ENCODE measurements at places on chromosomes 6 and 20. TPM values are rescaled to one million over a fixed set of nuclear protein-coding genes. Genes with fewer than 3 reads are reported as not detected.
A peak's percentile ranks its signal among the peaks of the same experiment; 100 is the strongest.

GRCh38 chr20:12941025-12941424 lies 67.7 kb upstream of the SPTLC3 start:
- no peak for DNase-seq

DNA sequence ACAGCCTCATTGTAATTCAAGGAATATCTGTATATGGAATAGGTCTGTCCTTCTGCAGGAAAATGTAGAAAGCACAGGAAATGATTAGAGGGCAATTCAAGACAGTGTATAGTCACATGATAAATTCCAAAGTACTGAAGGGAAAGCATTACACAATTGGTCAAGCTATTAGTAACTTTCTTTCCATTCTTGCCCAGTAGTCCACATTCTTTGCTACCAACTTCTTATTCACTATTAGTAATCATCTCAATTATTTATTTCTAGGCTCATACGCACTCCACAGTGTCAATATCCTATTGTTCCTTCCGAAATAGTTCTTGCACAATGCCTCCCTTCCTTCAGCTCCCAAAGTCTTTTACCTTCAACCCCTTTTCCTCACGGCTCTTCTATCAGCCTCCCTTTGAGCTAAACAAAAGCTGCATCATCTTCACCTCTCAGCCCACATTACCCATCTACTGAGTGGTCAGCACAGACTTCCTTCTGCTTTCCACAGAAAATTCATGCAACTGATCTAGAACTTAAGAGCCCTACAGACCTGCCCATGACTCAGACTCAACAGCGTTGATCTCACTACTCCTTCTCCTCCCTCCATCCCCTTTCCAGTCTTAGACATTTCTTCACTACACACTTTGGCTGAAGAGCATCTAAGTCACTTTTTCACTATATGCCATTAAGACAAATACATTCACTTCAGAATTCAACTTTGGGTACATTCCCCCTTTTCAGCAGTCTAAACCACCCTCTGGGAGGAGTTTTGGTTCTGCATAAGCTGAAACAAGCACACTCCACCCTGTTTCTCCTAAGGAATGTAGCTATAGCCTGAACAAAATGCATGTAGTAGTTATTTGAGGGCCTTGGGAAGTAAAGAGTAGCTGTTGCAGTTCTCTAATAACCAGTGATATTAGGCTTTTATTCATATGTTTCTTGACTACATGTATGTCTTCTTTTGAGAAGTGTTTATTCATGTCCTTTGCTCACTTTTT lies 157.9 kb downstream of the KIF16B start:
- no peak for DNase-seq

- DNase-seq = no peak
These were observed 96.4 kb downstream of the PLCB4 start for GRCh38 chr20:9165261-9165660.

- DNase-seq = no peak
These were observed 226.0 kb downstream of the TPBG start for GRCh38 chr6:82589509-82590206.

DNA sequence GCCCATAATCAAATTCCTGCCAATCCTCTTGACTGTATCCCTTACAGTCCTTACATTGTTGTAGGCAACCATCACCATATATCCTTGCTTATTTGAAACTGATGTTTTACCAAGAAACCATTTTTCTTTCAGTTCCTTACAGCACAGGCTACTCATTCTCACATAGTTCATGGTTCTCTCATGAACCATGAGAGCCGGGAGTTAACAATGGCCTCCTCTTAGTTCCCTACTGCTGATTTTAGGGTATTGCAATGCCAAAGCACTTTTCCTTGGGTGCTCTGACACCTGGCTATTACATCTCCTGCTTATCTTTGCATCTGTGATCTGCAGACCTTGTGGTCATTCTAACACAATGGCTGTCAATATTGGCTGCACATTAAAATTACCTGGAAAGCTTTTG lies 133.4 kb downstream of the MYB start:
- DNase-seq = no peak

DNA sequence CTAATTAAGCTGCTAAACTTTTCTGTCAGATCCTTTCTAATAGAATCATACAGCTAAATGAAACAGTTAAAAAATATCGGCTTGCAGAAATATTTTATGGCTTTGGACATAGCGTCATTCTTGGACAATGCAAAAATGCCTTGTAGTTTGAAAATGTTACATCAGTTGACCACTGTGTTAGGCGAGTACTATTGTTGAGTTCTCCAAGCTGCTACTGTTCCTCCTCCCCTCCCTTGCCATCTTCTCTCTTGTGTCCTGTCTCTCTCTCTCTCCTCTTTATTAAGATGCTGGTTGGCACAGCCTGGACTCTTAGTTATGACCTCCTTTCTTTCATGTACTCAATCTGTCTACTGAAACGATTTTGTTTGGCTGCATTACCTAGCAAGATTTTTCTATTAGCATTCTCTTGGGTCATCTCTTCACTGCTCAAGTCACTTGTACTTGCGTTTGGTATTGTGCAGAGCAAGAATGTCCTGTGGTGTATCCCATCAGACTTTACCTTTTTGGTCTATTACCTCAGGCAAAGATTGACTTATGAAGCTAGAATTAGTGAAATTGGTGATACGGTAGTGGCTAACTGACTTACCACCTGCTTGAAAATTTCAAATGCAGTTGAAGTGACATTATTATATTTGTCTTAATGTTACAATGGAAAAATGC lies 127.9 kb downstream of the FARS2 start:
- DNase-seq = peak; percentile 12

- DNase-seq = no peak
These were observed 62.2 kb downstream of the SYNJ2 start for GRCh38 chr6:158043586-158044524.

DNA sequence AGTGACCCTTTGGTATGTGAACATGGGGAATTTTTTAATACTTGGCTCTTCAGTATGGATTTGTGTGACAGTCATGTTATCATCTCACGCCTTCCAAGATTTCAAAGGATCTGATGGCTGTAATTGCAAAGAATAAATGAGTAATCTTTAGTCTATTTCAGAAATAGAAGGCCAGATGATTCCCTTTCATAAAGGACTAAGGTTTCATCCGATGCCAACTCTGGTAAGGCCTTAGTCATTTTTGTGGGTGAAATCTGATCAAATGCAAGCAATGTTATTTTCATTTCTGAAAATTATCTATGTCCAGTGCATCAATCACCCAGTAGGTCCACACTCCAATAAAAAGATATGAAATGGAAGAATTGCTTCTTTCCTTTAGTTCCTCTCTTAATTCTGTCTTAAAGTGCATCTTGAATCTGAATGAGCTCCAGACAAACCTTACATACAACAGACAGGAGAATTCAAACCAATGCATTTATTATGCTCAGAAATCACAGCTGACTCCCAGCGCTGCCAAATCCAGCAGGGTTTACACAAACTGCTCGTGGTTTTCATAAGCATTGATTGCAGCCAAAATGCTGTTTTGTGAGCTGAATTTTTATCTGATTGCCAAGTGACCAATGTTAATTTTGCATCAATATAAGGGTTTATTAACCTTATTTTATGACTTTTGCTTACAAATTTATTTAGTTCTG lies 565.2 kb upstream of the MARCKS start:
- DNase-seq = no peak

DNA sequence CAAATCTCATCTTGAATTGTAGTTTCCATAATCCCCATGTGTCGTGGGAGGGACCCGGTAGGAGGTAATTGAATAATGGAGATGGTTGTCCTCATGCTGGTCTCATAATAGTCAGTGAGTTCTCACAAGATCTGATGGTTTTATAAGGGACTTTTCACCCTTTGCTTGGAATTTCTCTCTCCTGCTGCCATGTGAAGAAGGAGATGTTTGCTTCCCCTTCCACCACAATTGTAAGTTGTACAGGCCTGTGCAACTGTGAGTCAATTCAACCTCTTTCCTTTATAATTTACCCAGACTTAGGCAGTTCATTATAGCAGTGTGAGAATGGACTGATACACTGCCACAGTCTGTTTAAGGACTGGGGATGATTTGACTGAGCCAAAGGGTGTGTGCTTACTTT lies 44.7 kb downstream of the NKAIN2 start:
- no peak for DNase-seq

DNA sequence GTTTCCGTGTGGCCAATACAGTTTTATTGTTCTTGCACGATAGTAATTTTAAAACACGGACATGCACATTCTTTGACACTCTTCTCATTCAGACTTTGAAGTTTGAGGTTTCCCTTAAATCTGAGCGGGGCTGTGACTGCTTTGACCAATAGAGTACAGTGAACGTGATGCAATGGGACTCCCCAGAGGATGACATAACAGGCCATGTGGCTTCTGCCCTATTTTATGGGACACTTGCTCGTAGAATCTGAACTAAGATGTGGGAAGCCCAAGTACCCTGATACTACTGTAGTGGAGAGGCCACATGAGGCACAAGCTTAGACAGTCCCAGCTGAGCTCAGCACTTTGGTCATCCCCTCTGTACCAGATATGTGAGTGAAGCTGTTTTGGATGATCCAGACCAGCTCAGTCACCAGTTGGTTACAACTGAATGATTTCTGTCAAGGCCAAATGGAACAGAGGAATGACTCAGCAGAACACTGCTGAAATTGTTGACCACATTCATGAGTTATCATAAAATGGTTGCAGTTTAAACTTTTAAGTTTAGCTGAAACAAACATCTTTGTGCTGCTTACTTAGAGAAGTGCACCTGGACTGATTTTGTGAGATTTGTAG lies 279.4 kb downstream of the RFPL4B start:
- no peak for DNase-seq

- no peak for DNase-seq
These were observed 22.4 kb upstream of the FKBP1C start for GRCh38 chr6:63188828-63189227.

GRCh38 chr6:28137505-28137981 lies 4.1 kb upstream of the ZKSCAN8 start:
- DNase-seq = peak; percentile 17

- DNase-seq = no peak
These were observed 220.8 kb downstream of the OGFRL1 start for GRCh38 chr6:71509191-71510005.

DNA sequence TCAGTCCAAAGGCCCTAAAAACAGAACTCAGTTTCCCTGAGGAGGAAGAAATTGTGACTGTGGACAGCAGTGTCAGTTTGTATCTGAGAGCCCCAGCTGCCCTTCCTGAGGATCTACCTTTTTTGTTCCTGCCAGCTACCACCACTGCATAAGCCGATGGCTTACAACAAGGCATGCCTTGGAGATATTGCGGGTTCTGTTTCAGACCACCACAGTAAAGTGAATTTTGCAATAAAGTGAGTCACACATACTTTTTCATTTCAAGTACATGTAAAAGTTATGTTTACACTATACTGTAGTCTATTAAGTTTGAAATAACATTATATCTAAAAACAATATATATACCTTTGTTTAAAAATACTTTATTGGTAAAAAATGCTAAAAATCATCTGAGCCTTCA lies 9.6 kb upstream of the CST3 start:
- no peak for DNase-seq

GRCh38 chr6:167849846-167850459 lies 23.2 kb downstream of the AFDN start:
- DNase-seq = peak; percentile 78

The C6orf52 gene
- polyA plus RNA-seq = 4.1 TPM

The RIPPLY2 gene
- not detected for polyA plus RNA-seq

The LTA gene
- polyA plus RNA-seq = 0.27 TPM

The TMC2 gene
- 0.31 TPM for polyA plus RNA-seq

The CYP39A1 gene
- polyA plus RNA-seq = 8.1 TPM

The NECAB3 gene
- 19.2 TPM for polyA plus RNA-seq

The NRN1 gene
- polyA plus RNA-seq = 5.1 TPM

The PAK5 gene
- polyA plus RNA-seq = 0.49 TPM

The PAX1 gene
- polyA plus RNA-seq = not detected

The MYCT1 gene
- polyA plus RNA-seq = 13.1 TPM
